Posterior vena cava (tissue), 2 donors: ENCODE measurements at places on chromosomes 4 and X. TPM values are rescaled to one million over a fixed set of nuclear protein-coding genes. Genes with fewer than 3 reads are reported as not detected.

- DNase-seq: no peak
These were observed 580.0 kb upstream of the INTU start for GRCh38 chr4:127052742-127053141.

F9 gene
- not detected for total RNA-seq

- no peak for DNase-seq
These were observed 675.6 kb upstream of the FTHL17 start for GRCh38 chrX:31747411-31747810.

SCLT1 gene
- total RNA-seq: 19.8 TPM

DNA sequence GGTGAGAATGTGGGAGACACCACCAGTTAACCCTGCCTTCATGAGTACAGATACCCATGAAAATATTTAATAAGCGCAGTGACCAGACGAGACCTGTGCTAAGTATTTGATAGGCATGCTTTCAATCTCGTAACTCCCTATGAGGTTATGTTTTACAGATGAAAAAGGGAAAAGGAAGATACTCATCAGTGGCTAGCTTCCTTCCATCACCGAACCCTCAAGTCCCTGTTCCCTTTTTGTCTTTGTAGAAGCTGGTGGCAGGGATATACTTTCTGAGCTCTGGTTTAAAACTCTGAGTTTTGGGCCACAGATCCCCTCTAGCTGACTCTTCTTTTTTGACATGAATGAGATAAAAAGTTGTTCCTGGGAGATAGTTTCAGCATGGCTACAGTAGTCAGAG is 26.3 kb downstream of the AFF1 start:
- no peak for DNase-seq

LRIT3 gene
- 0.09 TPM for total RNA-seq

DNA sequence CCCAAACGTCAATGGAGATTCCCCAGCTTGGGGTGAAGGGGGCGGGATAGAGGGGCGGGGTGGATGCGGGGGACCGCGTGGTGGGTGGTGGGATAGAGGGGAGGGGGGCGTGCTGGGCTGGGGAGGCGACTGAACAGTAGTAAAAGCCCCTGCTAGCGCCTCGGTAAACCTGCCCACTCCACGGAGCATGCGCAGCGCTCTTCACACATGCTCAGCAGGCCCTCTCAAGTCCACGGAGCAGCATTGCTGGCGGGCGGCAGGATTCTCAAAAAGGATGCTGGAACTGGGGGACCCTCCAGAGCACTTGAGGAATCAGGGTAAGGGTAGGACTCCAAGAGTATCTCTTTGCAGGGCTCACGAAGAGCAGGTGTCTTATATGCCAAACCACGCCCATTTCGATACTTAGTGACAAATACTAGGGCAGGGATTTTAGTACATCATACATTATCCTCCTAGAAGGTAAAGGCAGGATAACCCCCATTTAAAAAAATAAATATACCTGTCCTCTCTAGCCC is 378 bp upstream of the RPS6KA6 start:
- DNase-seq: no peak

UGT2B15 gene
- not detected for total RNA-seq

DNA sequence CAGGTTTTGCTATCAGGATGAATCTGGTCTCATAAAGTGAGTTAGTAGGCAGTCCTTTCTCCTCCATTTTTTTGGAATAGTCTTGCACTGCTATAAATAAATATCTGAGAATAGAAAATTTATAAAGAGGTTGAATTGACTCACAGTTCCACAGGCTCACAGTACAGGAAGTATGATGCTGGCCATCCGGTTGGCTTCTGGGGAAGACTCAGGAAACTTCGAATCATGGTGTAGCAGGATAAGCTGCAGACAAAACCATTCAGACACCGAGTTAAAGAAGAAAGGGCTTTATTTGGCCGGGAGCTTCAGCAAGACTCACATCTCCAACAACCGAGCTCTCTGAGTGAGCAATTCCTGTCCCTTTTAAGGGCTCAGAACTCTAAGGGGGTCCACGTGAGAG is 348.2 kb downstream of the KCTD8 start:
- no peak for DNase-seq

GRCh38 chr4:86141161-86141560 is 218.7 kb downstream of the MAPK10 start:
- no peak for DNase-seq

ACOT9 gene
- 45.3 TPM for total RNA-seq

GRCh38 chr4:58602731-58603359 is 1492.7 kb upstream of the IGFBP7 start:
- DNase-seq: no peak

DNA sequence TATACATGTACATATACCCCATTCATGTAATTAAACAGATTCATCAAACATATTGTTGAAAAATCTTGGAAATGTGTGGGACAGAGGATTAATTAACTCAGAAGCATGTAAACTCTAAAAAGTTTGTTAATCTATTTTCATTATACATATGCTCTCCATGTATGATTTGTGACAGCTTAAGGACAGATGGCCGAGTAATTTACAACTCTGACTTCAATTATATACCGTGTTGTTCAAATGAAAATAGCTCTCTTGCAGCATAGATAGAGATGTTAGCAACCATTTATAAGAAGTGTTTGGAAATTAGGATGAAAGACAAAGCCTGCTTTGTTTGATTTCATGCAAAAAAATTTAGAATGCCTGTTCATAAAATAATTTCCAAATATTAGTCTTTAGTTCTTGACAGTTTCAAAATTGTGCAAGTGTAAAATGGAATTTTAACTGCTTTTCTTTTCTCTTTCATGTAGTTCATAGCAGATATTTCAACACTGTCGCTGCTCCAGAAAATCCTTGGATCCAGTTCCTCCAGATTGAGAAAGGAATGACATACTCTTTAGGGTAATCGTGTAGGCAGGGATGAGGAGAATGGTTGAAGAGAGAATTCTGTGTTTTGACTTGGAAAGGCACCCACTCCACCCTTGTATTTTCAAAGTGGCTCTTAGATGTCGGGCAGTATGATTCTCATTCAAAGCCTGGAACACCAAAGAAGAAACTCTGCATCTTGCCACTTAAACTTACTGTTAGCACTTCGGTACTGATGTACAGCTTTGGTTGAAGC is 23.1 kb downstream of the AFF2 start:
- DNase-seq: no peak

IL21 gene
- not detected for total RNA-seq

- DNase-seq: peak; percentile 82
These were observed 2.2 kb downstream of the NHS start for GRCh38 chrX:17377091-17377717.

- no peak for DNase-seq
These were observed 2.7 kb downstream of the GEMIN8 start for GRCh38 chrX:14027036-14027435.

CDX4 gene
- total RNA-seq: not detected

GRCh38 chrX:134377537-134377936 is 82.4 kb upstream of the HPRT1 start:
- no peak for DNase-seq

DNA sequence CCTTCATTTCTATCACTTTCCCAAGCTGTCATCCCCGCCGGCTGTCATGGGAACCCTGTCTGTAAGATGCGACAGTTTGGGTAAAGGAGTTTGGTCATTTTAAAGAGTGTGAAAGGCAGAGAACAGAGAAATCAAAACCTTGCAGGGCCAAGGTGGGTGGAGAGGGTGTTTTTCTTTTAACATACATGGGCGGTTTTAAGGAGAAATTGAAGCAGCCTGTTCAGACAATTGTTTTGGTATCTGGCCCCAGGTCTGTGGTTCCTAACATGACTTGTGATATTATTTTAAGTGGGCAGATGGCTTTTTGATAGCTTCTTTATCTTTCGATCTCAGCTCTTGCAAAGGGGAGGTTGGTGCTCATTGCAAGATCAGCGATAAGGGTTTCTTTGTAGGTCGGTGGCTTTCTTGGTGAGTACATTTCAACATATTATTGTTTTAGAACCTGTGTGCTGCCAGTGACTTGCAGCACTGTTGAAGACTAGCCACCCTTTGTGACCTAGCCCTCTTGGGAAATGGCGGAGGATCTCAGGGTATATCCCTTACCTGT is 3.7 kb downstream of the PPP1R3F start:
- DNase-seq: peak; percentile 7

MTTP gene
- not detected for total RNA-seq

MORF4L2 gene
- 531 TPM for total RNA-seq

ALB gene
- total RNA-seq: 7.2 TPM

TBC1D14 gene
- 30.5 TPM for total RNA-seq

DNA sequence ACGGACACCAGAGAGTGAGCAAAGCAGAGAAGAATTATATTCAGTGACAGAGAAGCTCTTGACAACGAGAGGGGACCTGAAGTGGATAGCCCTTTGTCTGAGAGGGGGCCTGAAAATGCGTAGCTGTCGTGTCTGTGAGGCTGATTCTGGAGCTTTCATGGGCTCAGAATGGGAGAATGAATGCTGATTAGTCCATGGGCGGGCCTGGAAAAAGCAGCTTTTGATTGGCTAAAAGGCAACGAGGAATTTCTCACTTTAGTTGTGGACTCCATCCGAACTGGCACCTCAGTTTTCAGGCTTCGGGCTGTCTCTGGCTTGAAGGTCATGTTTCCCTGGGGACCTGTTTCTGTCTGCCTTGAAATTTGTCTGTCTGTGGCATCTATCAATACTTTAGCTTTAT is 487.1 kb downstream of the TECRL start:
- no peak for DNase-seq

SPANXN3 gene
- not detected for total RNA-seq

CHRDL1 gene
- 161 TPM for total RNA-seq

PRICKLE3 gene
- 8.0 TPM for total RNA-seq
